Fibroblast of skin of right biceps (primary cell): ENCODE measurements at places on chromosomes 5 and 9.

GRCh38 chr5:15995341-15996052, 184.1 kb downstream of the MARCHF11 start:
- DNase-seq: peak; percentile 47

DNA sequence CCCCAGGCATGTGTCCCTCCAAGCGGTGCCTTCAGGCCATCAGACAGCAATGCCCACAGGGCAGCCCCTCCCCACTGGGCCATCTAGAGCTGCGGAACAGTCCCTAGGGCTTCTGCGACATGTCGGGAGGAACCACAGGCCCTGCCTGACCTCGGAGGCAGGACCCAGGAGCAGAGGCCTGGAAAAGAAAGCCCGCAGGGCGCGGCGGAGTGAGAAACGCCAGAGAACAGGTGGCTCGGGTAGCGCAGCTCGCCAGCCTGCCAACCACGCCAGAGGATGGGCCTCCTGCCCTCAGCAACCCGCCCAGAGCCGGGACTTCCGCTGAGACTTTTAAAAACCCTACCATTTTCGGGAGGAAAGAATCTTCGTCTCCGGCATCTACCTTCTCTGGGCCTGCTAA, 715 bp downstream of the LCN8 start:
- no peak for DNase-seq

DNA sequence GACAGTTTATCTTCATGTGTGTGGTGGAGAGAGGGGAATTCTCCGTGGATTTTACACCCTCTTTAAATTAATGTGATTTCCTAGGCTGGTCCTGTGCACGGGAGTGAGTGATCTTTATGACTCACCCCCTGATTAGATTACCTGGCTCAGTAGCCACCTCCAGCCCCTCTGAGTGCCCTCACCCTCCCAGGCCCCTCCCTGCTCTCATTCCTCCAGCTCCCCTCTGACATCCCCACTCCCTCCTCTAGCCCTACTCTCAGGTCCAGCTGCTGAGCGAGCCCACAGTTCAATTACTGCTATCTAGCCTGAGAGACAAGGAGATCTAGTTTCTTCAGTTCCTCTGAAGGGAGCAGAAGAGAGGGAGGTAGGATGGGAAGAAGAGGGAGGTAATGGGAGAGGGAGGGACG, 61.8 kb upstream of the ARAP3 start:
- DNase-seq: no peak

- DNase-seq: no peak
Observed at GRCh38 chr9:86639899-86640379, 285.7 kb upstream of the TUT7 start.

DNA sequence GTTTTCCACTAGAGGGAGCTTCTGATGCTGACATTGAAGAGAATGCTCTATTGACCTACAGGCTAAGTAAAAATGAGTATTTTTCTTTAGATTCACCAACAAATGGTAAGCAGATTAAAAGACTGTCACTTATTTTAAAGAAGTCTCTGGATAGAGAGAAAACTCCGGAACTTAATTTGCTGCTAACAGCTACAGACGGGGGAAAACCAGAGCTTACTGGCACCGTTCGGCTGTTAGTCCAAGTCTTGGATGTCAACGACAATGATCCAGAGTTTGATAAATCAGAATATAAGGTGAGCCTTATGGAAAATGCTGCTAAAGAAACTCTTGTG, 764 bp downstream of the PCDHA11 start:
- no peak for DNase-seq

DNA sequence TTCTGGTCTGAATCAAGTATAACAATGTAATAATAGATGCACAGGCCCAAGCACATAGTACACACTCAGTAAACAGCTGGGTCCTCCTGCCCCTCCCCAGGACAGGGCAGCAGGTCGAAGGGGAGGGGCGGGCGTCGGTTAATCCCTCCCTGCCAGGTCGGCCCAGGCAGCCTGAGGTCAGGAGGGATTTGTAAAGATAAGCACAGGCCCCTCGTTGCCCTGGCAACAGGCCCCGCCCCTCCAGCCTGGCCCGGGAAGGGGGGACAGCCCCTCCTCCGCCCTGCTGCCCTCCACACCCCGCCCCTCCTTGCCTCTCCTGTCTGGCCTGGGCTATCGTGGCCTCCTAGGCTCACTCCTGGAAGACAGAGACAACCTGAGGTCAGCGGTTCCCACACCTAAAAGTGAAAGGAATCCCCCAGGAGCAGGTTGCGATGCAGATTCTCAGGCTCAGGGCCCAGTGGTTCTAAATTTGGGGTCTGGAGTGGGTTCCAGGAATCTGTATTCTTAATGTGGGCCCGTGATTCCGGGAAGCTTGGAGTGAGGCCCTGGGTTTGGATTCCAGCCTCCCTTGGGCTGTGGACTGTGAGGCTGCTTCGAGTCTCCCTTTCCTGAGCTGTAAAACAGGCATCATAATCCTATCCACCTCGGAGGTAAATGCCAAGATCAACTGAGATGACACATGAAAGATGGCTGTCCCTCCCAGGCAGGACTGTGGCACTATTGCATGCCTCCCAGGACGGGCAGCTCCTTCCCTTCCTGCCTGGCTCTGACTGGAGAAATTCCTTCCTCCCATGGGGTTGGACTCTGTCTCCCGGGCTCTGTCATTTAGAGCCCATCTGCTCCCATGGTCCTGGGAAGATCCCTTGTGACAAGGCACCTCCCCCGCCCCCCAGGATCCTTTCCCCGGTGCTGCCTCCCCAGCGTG, 4.4 kb downstream of the CRB2 start:
- DNase-seq: no peak
